Stimulated activated CD8-positive, alpha-beta memory T cell treated with anti-CD3 and anti-CD28 coated beads, Interleukin-15, amount 100 ng/mL, for 4 hours (primary cell): ENCODE measurements at places on chromosomes 3 and 15.

- peak; percentile 81 for DNase-seq
Observed at GRCh38 chr3:101827211-101828174, 21.8 kb upstream of the NFKBIZ start.

GRCh38 chr3:196569003-196569516 is 600 bp downstream of the FBXO45 start:
- DNase-seq, result peak; percentile 15

DNA sequence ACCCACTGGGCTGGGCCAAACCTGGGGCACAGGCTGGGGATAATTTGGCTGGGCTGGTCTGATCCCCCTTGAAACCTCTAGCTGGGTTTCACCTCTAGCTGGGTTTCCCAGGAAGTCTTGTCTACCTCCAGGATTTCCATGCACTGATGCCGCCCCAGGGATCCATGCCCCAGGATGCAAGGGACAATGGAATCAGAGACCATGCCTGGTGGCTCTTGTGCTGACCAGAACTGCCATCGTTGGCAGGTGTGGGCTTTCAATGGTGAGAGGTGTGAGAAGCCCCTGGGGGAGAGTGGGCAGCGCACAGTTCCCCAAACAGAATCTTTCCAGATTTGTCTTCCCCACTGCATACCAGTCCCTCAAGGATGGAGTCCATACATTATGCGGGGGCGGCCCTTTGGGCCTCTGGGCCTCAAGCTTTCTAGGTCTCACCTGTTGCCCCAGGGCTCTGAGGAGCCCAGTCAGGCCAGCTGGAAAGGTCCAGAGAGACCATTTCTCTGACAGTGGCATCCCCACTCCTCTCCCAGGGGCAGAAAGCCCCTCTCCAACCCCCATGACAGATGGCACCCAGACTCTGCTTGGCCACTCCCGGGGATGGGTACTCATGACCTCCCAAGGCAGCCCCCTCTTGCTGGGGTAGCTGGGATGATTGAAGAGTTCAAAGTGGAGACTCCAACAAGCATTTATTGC is 35.4 kb downstream of the EPHB3 start:
- no peak for DNase-seq

GRCh38 chr15:72175186-72176044 is 22.2 kb downstream of the GRAMD2A start:
- no peak for DNase-seq

DNA sequence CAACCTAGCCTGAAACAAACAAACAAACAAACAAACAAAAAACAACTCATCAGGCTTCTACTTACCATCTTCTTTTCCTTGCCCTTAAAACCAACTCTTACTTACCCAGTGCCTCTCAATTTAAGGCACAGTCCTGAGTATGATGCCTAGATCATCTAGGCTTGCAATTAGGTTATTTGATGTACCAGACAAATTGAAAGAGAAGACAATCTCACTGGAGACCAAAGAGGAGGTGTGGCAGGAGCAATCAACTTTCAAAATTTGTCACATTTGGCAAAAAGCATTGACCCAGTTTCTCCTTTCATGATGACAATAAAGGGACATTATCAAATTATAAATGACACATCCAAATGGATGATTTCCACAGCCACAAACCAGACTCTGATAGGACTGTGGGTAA is 36.0 kb downstream of the AAGAB start:
- no peak for DNase-seq

GRCh38 chr15:51589881-51590568 is 32.5 kb downstream of the DMXL2 start:
- no peak for DNase-seq

DNA sequence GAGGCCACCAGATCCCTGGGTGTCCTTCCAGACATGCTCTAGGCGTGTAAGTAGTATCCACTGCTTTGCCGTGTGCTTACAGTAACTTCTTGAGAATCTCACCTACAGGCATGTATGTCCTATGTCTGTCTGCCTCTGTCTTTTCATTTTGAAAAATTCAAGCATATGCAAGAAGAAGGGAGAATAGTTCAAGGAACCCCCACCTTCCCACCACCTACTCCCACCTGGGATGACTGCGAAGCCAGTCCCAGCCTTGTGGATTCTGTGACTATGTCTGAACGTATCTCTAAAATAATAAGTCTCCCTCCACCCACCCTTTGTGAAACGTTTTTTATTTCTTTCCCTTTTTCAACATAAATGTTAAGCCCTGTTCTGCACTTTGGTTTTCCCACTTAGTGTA is 15.0 kb downstream of the CHST13 start:
- no peak for DNase-seq

- no peak for DNase-seq
Observed at GRCh38 chr3:141840737-141841544, 35.5 kb upstream of the ATP1B3 start.

GRCh38 chr3:141939759-141940158 is 63.3 kb downstream of the ATP1B3 start:
- DNase-seq, result no peak

DNA sequence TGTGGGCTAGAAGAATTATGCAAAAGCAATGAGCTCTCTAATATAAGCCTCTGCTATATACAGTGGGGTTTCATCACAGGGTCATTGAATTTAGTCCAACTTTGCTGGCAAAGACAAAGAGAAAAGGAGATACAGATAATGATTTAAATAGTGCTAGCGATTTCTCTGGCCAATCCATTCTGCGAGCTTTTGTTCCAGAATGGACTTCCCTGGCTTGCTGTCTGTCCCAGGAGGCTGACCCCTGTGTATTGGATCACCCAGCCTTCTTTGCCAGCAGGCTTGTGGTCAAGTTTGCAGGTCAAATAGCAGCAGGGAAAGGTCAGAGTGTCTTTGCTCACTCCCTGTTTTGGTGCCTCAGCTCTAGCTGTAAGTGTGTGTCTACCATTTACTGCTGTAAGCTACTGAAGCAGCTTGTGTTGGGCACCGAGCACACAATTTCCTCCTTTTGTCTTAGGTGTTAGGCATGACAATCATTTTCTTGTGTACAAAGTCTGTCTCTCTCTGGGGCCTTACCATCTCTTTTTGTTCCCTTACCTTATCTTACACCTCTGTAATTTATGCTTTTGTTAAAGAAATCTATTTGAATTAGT is 55.7 kb downstream of the UNC13C start:
- no peak for DNase-seq

- no peak for DNase-seq
Observed at GRCh38 chr3:48475188-48475587, 28.7 kb downstream of the ATRIP start.

DNA sequence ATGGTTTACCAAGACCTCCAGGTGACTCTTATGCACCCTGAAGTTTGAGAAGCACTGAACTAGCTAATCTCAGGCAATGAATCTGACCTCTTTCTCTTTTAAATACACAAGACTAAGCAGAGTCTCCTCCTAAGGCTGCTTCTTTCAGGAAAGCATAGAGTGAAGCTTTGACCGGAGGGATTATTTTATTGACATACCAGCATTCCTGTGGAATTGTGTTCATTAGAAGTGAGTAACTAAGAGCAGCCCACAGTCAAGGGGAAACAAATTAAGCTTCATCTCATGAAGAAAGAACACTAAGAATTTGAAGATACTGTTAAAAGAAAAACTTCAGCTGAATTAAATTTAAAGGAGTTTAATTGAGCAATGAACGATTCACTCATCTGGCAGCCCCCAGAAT is 963.5 kb downstream of the NTRK3 start:
- DNase-seq, result no peak

GRCh38 chr3:174620138-174620537 is 239.0 kb upstream of the NAALADL2 start:
- no peak for DNase-seq

GRCh38 chr3:152961323-152961722 is 126.4 kb downstream of the P2RY1 start:
- no peak for DNase-seq

DNA sequence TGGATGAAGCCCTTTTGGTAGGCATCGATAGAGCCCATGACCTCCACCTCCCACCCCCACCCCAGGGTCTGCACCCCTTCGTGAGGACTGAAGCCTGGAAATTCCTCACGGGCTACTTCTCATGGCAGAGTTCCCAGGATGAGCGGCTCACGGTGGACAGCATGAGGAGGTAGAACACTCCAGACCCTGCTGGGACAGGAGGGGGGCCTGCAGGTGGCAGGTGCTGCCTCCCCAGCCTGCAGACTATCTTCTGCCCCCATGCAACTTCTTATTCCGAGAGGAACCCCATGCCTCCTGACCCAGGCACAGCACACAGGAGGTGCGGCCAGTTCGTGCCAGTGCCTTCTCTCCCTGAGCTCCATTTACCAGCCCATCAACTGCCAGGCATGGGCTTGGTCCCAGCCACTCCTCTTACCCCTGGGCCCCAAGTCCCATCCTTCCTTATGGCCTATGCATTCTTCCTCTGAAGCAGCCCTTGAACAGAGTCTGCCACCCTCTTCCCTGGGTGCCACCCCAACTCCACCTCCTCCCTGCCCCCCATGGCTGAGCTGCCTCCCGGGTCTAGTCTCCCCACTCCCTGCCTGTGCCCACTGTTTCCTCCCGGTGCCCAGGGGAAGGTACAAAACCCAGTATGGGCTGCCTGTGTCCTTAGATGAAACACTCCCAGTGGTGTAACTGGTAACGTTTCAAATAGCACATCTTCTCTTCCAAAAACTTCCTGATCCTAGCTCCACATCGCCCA is 8.4 kb downstream of the TBC1D21 start:
- no peak for DNase-seq
